ENCODE measurements at places on chromosomes 2 and 18.

GRCh38 chr18:80107426-80107825 is 1.6 kb upstream of the ADNP2 start:
- no peak for DNase-seq

- DNase-seq, result peak; percentile 50
These were observed 85.3 kb upstream of the GALNT5 start for GRCh38 chr2:157172239-157172638.

GRCh38 chr2:240364961-240365775 is 70.3 kb upstream of the GPC1 start:
- DNase-seq, result no peak

- no peak for DNase-seq
These were observed 279.7 kb downstream of the MBD2 start for GRCh38 chr18:53944721-53945120.

DNA sequence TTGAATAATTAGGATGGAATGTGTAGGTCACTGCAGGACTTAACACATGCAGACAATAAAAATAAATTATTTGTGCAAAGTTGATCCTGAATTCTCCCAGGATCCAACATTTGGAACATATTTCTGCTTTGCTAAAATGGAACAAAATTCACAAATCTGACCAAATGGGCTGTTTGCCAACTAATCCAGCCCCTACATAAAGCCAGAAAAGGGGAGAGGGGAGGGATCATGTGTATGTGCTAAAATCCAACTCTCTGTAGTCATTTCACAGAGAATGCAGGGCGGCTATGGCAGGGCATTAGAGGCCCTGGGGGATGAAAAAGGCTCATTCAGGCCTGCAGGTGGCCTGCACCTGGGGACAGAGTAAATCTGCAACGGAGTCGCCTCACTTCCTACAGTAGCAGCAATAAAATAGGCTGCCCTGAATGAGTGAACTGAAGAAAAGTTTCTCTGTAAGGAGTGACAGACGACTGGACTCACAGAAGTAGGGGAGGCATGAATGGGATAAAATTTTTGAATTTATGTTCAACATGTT is 4.0 kb upstream of the ZFP36L2 start:
- DNase-seq, result no peak

DNA sequence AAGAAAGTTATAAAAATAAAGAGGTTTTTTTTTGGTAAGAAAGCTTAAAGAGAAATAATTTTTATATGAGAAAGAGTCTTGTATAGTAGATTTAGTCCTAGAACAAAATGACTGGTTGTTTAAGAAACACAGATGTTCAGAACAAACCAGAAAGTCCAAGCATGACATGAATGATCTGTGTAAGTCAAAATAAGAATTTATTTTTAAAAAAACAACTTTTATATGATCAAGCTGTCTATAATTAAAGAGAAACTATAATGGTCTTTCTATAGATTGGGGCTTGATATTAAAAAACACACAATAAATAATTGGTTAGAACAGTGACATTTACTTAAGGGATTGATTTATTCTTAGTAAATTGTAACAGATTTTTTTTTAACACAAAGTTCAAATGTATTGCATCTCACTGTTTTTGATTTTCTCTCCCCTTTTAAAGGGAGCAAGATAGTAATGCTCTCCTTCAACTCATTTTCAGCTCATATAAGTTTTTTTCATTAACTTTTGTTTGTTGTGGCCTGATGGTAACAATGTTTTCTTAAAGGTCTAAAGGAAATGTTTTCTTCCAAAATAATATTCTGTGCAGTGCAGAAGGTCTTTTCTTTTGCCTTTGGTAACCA is 1256.8 kb downstream of the LRP1B start:
- DNase-seq, result no peak

GRCh38 chr18:48622911-48623431 is 84.1 kb downstream of the CTIF start:
- DNase-seq, result no peak

DNA sequence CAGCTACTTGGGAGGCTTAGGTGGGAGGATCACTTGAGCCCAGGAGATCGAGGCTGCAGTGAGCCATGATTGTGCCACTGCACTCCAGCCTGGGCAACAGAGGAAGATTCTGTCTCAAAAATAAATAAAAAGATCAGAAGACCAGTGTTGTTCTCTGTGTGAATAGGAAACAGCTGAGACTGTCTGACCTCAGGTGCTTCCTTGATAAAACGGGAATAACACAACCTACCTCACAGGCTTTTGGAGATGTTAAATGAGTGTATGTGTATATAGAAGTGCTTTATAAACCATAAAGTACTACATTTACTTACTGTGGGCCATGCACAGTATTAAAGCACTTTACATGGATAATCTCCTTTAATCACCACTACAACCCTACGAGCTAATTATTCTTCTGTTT is 9.9 kb upstream of the CETN1 start:
- no peak for DNase-seq

GRCh38 chr2:111705239-111705638 is 178.8 kb downstream of the ANAPC1 start:
- DNase-seq, result no peak

DNA sequence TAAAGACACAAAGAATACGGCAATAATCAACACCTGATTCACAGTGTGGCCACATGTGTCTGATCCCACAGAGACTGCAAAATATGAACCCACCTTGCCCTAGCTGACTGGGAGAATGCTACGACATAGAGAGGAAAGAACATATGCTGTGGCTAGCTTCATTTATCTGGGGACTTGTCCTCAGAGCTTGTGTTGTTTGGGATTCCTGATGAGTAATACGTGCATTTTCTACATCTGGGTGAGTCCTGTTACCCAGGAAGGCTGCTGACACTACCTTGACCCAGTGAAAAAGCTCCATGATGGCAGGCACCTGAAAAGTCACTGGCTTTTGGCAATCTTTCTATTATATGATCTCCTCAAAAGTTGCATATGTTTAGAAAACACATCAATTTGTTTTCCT is 427.7 kb upstream of the LYPD1 start:
- no peak for DNase-seq

DNA sequence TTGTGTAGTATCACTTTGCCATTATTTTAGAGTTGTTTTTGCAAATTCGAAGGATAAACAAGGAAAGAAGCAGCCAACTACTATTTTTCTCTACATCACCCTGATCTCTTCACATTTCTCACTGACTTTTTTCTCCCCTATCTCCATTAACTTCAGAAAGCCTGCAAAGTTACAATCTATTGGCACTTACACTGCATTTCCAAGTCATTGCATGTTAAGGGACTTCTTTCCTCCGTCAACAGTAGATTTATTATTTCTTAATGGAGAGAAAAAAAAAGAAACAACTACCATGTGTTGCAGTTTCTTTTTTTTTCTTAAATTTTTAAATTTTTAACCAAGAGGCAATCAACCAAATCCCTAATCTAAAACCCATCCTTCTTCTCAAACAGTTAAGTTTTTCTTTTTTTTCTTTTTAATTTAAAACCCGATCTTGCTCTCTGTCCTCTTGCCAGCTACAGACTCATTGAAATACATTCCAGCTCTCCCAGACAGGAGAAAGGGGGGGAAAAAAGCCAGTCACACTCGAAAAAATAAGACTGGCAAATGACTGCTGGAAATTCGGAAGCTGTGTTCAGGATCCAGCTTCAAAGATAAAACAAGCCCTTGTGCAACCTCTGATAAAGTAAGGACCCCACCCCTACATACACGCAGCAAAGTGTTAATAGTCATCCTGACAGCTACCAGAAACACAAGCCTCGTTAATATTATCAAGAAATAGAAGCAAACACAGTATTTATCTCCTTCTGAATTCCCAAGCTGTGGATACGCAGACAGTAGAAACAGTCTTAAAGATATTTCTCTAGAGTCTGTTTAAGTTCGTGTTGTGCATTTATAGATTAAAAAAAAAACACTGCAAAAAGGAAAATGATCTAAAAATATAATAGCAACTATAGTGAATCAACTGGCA is 1.3 kb downstream of the LRRTM4 start:
- DNase-seq, result no peak

GRCh38 chr2:18651842-18652774 is 62.7 kb upstream of the NT5C1B start:
- no peak for DNase-seq

GRCh38 chr2:172484253-172484652 is 56.9 kb downstream of the ITGA6 start:
- DNase-seq, result no peak

- peak; percentile 39 for DNase-seq
These were observed 32.8 kb upstream of the MYO3B start for GRCh38 chr2:170145191-170145590.

GRCh38 chr2:216402751-216403150 is 9.5 kb upstream of the SMARCAL1 start:
- DNase-seq, result no peak

DNA sequence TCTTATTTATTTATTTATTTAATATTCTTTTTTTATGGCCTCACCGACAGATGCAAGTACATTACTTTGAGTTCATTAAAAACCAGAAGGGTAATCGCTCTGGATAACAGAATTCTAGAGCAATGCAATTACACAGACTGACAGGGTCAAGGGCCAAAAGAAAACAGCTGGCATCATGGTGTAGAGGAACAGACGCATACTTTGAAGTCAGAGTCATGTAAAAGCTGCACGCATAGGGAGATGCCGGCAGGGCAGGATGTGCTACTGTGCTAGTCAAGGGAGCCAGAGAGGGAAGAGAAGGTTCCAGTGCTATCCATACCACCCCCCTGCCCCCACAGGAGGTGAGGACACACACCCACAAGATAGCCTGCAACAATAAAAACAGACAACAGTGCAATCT is 115.2 kb upstream of the TFCP2L1 start:
- DNase-seq, result no peak

DNA sequence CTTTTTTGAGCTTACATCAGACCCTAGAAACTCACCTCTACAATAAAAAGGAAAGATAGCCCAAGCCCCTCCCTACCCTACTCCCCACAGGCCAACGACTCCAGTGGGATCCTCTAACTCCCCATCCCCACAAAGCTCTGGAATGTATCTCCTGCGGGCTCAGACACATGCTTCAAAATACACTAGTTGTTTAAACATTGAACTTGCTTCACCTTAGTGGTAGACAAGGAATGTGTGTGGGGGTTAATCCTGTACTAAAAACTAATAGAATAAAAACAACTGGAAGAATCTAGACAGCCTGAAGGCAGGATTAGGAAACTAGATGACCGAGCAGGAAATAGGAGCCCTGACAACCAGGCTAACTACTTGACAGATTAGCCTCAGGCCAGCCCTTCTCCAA is 211.5 kb downstream of the SUCLG1 start:
- DNase-seq, result peak; percentile 37

- DNase-seq, result no peak
These were observed 644.2 kb upstream of the SETBP1 start for GRCh38 chr18:44036501-44036900.

DNA sequence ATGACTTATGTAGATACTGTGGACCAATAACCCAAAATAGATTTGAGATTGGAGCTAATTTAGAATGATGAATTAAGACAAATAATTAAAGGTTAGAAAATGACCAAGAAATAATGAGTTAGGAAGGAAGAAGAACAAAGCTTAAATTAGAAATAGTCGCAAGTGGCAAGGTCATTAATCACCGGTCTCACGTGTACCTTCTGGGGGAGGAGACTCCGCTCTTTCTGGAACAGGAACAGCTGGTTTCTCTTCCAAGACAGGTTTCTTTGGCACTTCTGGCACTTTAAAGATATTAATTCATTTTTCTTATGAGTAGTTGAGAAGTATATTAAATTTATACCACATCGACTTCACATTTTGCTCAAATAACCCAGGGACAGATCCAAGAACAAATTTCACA is 156.7 kb downstream of the TTN start:
- DNase-seq, result no peak

- DNase-seq, result no peak
These were observed 75.8 kb upstream of the WIPF1 start for GRCh38 chr2:174673440-174673839.

DNA sequence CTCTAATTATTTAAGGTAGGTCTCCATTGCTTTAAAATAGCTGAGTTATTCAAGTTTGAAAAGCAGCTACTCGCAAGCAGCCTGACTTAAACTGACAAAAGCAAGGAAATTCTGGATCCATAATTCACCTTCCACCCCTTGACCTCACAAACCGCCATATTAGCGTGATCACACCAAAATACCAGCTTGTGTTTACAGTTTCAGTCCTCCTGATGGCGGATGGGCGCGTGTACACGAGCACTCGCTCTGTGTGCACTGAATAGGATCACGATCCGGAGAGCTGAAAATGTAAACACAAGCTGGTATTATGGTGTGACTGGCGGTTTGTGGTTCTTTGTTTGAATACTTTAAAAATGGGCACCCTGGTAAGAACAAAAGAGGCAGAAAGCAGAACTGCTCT is 42.4 kb upstream of the PSMD14 start:
- no peak for DNase-seq

DNA sequence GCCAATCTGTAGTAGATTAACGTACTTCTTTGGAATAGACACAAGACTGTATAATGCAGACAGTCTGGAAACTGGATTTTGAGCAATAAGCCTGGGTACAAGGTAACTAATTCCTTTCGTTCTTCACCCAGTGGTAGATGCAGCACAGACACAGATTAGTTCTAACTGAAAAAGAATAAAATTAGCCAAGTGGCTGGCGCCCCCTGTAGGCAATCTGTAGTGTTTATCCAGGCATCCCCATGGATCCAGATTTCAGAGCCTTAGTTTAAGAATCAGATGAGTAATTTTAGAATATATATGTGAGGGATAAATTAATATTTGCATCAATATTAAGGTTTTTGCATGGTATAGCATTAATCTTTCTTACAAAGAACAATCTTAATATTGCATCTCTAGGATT is 563.9 kb downstream of the DCC start:
- no peak for DNase-seq

GRCh38 chr2:176118601-176119339 is 2.2 kb downstream of the HOXD10 start:
- no peak for DNase-seq

DNA sequence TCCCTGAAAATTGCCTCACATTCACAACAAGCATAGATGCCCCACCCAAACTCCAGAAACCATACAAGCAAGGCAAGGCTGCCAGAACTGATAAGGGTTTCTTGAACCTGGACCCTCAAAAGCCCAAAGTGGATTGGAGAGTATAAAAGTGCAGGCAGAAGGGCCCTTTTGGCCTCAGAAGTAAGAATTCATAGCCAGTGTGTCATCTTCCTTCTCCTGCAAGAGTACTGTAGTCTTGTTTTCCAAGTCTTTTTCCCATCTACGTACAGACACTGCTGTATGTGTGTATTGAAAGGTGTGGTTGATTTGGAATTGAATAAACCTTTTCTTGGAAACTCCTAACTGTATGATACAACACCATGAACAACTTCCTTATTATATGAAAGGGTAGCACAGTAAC is 46.8 kb downstream of the ZC3H15 start:
- no peak for DNase-seq

DNA sequence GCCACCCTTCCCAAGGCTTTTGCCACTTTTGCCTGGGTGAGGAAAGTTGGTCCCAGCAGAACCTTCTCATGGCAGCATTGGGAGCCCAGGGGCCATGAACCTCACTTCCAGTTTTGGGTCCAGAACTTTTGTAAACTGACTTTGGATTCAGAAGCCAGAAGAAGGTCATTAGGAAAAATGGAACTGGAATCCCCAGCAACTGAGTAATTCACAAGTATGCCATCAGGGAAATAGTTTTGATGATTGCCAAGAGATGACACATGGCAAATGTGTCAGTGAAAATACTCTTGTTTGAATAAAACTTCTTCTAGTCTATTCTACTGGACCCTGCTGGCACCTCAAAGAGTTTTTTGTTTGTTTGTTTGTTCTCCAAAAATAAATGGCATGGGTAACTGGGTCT is 203.7 kb downstream of the SETBP1 start:
- no peak for DNase-seq

GRCh38 chr18:48165111-48165866 is 234.8 kb upstream of the SMAD2 start:
- no peak for DNase-seq

Data from epithelial cell of prostate (primary cell).